ENCODE measurements at places on chromosomes 16 and 17.
A peak's percentile ranks its signal among the peaks of the same experiment; 100 is the strongest.

DNA sequence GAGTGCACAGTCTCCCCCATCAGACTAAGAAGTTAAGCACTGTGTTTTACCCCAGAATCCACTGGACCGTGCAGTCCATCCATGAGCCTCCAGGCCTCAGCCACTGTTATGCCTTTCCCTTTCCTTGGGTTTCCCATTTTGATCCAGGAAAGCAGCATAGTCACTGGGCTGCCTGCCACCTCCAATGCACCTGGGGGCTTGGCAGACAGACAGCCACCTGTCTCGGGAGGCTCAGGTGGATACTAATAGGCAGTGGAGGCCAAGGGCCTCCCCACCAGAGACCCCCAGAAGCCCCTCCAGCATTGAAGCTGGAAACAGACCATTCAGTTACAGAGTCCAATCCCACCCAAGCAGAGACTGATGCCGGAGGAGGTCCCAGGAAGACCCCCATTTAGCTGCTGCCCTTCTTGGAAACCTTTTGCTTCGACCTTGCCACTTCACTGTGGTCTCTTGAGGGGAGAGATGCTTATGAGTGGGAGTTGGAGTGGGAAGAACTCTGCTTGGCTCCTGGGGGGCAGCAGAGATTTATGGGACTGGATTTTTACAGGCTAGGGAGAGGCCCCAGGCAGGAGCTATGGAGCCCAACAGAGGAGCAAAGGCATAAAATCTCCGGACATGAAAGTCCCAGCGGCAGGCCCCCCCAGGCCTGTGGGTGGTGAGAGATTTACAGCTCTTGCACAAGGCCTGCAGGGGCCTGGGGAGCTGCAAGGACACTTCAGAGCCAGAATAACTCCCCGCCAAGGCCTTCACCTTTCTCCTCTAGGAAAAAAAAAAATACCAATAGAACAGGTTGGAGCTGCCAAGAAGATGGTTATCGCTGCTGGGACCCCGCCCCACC, 12.2 kb upstream of the SP2 start:
- no peak for DNase-seq

- DNase-seq = no peak
These were observed 1.5 kb downstream of the HEATR6 start for GRCh38 chr17:60077226-60077625.

- no peak for DNase-seq
These were observed 4.3 kb upstream of the SEZ6 start for GRCh38 chr17:29010129-29010528.

DNA sequence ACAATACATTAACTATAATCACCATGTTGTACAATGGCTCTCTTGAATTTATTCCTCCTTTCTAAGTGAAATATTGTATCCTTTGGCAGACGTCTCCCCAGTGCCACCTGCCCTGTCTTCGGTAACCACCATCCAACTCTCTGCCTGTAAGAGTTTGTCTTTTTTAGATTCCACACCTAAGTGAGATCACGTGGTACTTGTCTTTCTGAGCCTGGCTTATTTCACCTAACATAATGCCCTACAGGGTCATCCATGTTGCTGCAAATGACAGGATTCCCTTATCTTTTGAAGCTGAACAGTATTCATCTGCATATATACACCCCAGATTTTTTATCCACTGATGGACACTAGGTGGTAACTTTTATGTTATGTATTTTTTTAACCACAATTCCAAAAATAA, 24.2 kb downstream of the ORC6 start:
- no peak for DNase-seq

- DNase-seq = peak; percentile 79
These were observed 12.9 kb downstream of the TRPV2 start for GRCh38 chr17:16428098-16428882.

- no peak for DNase-seq
These were observed 4.8 kb downstream of the EVPL start for GRCh38 chr17:76022285-76022684.

GRCh38 chr16:84527532-84528269, 23.2 kb upstream of the MEAK7 start:
- DNase-seq = no peak

DNA sequence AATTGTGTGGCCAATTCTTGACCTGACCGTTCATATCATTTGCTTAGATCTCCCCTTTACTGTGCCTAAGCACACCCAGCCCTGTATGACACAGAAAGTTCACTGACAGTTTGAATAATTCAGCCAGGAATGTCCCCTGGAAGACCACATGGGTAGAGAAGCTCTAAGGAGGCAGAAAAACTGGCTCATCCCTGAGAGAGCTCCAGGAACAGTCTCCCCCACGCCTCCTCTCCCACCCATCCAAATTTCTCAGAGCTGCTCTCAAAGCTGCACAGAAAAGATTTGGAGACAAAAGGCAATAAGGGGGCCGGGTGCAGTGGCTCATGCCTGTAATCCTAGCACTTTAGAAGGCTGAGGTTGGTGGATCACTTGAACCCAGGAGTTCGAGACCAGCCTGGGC, 11.2 kb downstream of the PRAC1 start:
- no peak for DNase-seq

GRCh38 chr17:44272321-44272951, 4.5 kb upstream of the SLC4A1 start:
- no peak for DNase-seq

GRCh38 chr16:17228048-17228707, 242.6 kb downstream of the XYLT1 start:
- DNase-seq = no peak

DNA sequence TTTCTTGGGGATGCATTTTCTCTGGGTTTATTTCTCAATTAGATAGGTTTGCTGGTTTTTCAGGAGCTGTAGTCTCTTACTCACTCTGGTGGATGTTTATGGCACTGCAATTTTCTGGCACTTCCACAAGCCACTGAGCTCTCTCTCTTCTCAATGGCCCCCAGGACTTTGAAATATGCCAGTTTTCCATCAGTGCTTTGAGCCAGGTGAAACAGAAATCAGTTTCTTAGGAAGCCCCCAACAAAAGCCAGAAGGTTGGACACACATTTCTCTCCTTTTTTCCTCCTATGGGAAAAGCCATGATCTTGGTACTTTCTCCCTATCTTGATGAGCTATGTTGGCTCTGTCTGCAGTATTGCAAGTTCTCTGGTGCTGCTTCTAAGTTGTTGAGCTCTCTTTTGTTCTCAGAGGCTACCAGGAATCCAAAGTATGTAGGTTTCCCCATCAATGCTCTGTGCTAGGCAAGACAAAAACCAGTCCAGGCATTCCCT, 90.7 kb upstream of the SMIM36 start:
- DNase-seq = no peak

DNA sequence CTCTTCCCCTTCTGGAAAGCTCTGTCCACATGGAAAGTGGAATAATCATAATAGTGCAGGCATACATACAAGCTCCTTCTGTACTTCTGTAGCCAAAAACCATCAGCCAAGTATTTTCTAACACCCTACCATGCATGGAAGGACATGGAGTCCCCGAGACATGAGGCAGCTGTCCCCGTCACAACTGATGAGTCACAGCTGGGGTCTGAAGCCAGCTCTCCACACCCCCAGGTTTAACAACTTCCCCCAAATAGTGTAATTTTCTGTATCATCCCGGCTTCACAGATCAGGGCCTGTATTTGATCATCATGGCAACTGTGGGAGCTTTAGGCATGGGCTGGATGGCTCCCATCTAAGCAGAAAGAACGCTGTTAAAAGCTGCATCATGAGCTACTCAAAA, 16.6 kb downstream of the C16orf96 start:
- no peak for DNase-seq

- no peak for DNase-seq
These were observed 372.9 kb downstream of the CDH13 start for GRCh38 chr16:82999711-83000110.
